ENCODE measurements at places on chromosomes 5 and 9.

- no peak for DNase-seq
These were observed 81.5 kb upstream of the PANK3 start for GRCh38 chr5:168660691-168661090.

DNA sequence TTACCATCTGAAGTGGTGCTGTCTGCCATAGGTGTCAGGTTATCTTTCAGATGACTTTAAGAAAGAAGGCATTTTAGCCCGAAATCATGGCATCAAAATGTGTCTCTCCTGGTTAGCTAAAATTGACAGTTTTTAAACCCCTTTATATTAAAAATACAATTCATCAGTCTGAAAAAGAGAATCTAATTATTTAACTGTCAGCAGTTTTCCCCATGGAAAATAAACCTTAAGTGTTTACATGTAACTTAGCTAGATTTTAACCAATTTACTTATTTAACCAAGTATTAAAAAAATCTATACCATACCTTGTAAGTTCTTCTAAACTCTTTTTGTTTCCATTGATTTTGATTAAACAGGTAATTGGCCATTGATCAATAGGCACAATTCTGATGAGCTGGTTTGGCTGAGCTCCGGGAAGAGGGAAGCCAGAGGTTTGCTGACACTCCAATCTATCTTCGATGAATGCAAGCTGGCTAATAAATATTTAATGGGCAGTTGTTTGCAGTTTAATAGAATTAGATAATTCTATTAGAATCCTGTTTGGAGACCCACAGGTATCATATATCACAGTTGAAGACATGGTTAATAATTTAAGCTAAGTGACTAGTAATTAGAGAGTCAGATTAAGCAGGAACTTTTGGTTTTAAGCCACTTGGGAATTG, 114.0 kb downstream of the MAT2B start:
- no peak for DNase-seq

GRCh38 chr5:90518661-90519060, 10.7 kb downstream of the LYSMD3 start:
- DNase-seq: peak; percentile 92

GRCh38 chr5:157903117-157903450, 44.1 kb upstream of the CLINT1 start:
- no peak for DNase-seq

DNA sequence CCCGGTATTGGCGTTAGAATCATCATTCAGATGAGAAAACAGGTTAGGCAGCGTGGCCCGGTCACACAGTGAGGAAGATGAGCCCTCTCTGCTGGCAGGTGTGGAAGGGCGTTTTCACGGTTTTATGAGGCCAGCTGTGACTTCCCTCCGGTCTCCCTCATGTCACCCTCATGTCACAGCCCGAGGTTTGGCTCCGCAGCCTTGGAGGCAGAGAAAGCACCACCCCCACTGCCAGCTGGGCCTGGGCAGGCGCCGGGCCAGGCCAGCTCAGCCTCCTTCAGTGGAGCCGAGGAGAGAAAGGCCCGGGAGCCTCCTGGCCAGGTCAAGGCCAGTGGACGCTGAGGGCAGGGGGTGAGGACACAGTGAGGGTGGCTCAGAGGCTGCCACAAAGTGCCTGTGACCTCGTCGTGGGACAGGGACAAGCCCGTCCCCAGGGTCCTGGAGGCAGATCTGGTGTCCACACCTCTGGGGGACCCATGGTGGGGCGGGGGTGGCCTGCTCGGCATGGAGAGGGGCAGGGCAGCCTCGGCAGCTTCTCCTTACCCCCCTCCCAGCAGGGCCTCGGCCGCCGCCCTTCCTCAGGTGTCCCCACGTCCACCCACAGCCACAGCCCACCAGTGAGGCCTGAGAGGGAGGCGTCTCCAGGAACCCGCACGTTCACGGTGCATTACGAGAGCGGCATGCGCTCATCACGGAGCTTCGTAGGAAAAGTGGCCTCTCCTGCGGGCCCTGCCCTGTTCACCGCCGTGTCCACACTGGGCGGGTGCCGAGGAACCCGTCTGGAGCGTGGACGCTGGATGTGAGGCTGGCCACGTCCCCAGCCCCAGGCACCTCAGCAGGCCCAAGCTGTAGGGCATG, 32.2 kb downstream of the EXD3 start:
- DNase-seq: no peak

- DNase-seq: no peak
These were observed 174.0 kb downstream of the RAPGEF6 start for GRCh38 chr5:131460867-131461572.

- no peak for DNase-seq
These were observed 33.3 kb downstream of the EXOC3 start for GRCh38 chr5:476102-476813.

- no peak for DNase-seq
These were observed 113.1 kb upstream of the SMIM23 start for GRCh38 chr5:171672556-171672955.

GRCh38 chr5:43215073-43215631, 23.1 kb downstream of the NIM1K start:
- DNase-seq: peak; percentile 89

DNA sequence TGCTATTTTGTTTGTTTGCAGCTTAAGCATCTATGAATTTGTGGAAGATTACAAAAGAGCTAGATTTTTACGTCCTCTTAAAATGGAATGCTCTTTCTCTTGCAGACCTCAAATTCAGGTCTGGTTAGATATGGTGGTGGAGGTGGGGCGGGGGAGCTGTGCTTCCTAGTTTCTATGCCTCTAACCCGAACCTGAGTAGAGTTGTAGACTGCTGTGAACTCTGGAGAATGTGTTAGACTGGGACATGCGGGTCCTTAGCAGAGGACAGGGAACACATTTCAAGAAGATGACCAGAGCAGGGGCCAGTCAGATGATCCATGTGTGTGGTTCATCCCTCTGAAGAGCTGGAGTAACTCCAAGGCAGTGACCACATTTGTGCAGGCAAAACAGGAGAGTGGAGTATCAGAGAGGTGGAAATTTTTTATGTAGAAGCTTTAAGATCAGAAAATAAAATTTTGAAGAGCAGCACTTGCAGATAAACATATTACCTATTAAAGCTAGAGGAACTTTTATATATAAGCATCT, 154.9 kb downstream of the FAM174A start:
- DNase-seq: no peak

GRCh38 chr5:60487476-60487875, 212.5 kb downstream of the DEPDC1B start:
- DNase-seq: no peak

- DNase-seq: no peak
These were observed 190.9 kb downstream of the SLC12A2 start for GRCh38 chr5:128274441-128274840.

DNA sequence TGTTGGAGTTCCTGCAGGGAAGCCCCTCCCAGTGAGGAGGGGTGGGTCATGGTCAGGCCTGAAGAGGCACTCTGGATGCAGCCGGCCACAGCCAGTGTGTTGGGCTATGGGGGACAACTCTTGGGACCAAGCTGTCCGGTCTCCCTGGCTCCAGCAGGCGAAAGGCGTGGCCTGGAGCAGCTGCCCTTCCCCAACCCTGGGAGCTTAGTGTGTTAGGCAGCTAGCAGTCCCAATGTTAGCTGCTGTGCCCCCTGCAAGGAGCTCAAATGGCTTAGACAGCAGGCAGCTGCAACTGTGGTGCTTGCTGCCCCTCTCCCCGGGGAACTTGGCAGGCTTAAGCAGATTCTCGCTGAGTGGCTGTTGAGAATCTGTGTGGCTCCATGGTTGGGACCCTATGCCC, 67.5 kb upstream of the ACTBL2 start:
- DNase-seq: no peak

DNA sequence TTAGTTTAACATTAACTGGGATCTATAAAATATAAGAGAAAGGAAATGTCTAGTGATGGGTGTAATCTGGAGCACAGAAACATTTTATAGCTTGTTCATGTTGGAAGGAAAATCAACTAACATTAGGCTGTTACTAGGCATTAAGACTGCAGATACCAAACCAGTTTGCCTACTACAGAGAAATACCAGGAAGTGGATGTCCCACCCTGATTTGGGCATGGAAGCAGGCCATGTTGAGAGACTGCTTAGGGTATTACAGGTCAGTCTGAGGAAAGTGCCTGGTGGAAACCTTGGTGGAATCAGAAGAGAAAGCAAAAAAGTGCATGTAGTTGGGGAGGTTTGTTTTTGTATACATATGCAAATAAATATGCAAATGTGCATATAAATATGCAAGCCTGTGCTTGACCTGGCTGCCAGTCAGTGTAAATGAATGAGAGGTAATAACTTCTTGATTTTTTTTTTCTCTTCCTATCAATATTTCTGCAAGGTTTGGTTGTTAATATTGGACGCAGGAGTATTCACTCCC, 9.6 kb upstream of the CCDC112 start:
- no peak for DNase-seq

DNA sequence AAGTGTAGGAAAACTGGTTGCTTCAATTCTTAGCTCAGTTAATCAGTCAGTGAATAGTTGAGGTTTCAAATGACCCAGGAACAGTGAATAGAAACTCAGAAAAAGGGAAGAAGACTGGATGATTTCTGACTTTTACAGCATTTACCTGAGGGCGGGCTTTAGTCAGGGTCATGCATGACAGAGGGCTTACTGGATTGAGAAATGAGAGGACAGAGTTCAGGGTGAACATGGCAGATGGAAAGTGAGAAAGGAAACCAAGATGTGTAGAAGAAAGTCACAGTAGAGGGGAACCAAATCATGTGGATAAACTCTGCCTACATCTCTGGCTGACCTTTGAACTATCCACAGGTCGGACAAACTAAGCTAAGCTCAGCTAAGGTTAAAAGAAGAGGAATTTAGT, 596.0 kb downstream of the SEMA5A start:
- DNase-seq: no peak

- DNase-seq: no peak
These were observed 73.1 kb downstream of the NDUFAF2 start for GRCh38 chr5:61018062-61018461.

- peak; percentile 19 for DNase-seq
These were observed at the start of gene F2RL1 for GRCh38 chr5:76818844-76819831. F2RL1 (plus strand) TSS chr5:76819030; CDS start chr5:76819183, 153 bp downstream.

GRCh38 chr9:107963246-107963645, 473.7 kb upstream of the KLF4 start:
- no peak for DNase-seq

DNA sequence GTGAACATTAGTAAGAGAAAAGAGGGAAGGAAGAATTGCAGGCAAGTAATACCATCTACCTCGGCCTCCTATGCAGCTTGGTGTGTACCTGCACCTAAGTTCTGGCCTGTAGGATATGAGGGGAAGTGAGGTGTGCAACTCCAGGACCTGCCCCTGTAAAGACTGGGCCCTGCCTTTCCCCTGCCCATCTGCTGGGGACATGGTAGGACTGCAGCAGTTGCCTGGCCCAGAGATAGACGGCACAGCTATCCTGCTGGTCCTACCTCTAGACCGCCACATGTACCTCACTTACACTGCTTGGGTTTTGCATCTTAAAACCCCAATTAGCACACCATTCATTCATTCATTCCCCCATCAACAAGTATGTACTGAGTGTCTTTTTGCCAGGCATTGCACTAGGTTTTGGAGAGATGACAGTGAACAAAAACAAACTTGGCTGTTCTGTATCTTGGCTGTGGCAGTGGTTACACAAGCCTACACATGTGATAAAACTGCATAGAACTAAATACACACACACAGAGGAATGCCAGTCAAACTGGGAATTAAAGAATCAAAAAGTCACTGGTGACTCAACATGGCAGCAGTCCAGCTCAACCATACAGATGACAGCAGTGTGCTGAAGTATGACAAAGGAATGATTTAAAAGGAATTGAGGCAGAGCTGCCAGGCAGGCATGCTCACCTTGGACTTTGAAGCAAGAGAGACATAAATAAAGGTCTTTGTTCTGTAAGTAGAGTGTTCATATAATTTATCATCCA, 23.3 kb upstream of the MGAT1 start:
- no peak for DNase-seq

- DNase-seq: no peak
These were observed 335.6 kb downstream of the ZNF608 start for GRCh38 chr5:124410539-124411488.

DNA sequence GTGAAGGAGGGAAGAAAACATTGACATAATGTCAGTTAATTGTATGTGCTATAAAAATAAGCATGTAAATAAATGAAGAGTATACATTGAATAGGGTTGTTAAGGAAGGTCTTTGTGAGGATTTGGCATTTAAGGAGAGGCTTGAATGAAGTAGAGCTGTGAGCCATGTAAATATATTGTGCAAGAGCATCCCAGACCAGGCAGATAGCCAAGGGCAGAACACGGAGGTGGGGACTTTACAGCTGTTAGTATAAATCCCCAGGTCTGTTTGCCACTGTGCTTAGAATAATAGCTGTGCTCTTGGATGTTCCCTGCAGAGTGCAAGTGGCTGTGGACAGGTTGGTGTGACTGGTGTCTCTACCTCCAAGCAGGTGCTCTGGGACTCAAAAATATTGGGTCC, 211.7 kb downstream of the LRRC70 start:
- DNase-seq: no peak

DNA sequence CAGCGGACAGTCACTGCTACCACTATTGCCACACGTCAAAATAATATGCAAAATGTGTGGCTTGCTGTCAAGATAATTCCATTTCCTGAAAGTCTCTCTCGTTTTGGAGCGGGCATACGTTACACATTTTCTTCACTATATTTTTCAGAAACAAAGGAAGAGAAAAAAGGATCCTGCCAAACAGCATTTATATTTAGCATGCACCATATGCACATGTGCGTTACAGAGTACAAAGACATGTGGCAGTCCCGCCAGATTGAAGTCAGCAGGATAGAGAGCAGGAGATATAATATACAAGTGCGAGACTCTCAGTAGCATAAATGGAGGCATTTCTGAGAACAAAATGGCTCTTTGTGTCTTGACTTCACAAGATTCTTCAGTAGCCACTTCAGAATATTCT, 221.6 kb upstream of the KIF2A start:
- DNase-seq: no peak

GRCh38 chr5:97388794-97389193, 205.7 kb upstream of the RIOK2 start:
- DNase-seq: no peak

GRCh38 chr5:34538026-34538672, 118.0 kb upstream of the RAI14 start:
- no peak for DNase-seq

- no peak for DNase-seq
These were observed 695.1 kb downstream of the NR2F1-AS1 start for GRCh38 chr5:92885950-92886349.

DNA sequence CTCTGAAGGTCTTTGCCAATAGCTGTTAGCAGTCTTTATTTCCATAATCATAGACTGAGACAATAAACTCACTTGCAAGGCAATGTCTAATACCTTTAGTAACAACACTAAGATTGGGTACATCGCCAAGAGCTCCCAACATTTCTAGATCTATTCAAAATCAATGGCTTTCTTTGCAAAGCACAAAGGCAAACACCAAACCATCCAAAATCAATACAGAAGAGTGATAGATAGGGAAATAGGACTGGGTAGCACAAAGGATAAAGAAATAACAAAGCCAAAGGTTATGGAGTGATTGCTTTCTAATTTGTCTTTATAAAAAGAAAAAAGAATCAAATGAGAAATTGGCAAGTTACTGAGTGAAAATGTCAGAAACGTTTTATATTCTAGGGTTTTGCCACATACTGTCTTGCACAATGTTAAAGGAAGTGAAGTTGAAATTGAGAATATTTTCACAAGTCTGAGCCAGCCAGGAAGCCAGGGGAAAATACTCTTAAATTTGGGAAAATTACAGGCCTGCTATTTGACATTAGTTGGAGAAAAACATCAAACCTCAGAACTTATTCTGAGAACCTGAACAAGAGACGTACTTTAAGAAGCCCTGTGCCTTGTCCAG, 53.3 kb upstream of the LHFPL2 start:
- no peak for DNase-seq

- DNase-seq: no peak
These were observed 306.6 kb downstream of the FBXL7 start for GRCh38 chr5:15806613-15807012.

GRCh38 chr5:140341591-140341990, 4.8 kb downstream of the HBEGF start:
- no peak for DNase-seq
